Left hindlimb (tissue), 1 donor: ENCODE measurements at places on chromosomes 12 and 14.

- no peak for DNase-seq
Observed at GRCh38 chr12:115584156-115584555, 693.3 kb downstream of the MED13L start.

DNA sequence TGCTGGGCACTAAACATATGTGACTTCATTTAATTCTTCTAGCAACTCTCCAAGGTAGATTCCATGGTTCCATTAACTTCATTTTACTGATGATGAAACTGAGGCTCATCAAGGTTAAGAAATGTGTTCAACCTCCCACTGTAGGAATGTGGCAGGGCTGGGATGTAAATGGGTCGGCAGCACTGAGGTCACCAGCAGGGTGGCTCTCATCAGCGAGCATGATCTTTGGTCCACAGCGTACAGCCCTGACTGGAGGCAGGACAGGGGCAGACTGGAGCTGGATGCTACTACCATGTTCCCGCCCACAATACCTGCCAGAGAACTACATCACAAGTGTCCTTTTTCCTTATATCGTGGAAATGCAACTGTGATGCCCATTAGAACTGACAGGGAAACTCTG, 4.6 kb downstream of the APPL2 start:
- no peak for DNase-seq

DNA sequence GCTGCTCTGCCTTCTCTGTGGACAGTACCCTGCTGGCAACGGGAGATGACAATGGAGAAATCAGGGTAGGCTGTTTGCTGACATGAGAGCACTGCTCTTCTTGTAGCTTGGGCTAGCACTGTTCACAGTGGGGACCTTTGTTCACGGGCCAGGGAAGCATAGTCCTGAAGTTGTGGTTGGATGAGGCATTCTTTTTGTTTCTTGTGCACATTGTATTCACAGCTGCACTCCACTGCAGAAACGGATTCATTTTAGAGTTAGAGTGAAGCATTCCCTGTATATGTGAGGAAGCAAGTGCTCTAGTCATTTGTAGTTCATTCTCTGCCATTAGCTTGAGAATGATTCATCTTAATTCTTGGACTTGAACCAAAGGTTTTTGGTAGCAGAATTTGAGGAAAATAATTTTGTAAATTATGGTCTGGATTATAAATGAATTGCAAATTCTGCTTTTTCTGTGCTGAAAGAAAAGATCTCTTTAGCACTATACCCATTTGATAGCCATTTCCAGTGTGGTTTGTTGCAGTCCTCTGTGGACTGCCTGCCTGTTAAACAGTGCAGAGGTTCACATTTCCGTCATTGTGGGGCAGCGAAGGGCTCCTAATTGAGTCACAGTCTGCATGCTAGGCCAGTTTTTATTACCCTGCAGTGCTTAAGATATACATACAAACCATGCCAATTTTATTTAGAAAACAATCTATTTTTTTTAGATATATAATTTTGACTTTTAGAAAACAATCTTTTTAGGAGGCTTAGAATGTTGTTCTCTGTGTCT, 80.6 kb downstream of the APAF1 start:
- no peak for DNase-seq

- no peak for DNase-seq
Observed at GRCh38 chr12:3236345-3237187, 159.4 kb downstream of the TSPAN9 start.

- DNase-seq = no peak
Observed at GRCh38 chr12:1115484-1116231, 124.6 kb downstream of the ERC1 start.

DNA sequence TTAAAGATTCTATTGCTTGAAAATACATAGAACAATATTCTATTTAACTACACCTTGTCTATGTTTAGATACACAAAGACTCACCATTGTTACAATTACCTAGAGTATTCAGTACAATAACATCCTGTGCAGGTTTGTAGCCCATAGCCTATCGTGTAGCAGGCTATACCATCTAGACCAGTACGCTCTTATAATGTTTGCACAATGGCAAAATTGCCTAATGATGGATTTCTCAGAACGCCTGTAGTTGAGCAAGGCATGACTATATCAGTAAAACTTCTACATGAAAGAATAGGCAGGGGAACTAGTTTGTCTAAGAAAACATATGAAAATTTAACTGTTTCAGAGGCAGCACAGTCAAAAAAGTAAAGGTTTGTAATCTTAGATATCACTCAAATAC, 375.9 kb downstream of the DAD1 start:
- DNase-seq = no peak

DNA sequence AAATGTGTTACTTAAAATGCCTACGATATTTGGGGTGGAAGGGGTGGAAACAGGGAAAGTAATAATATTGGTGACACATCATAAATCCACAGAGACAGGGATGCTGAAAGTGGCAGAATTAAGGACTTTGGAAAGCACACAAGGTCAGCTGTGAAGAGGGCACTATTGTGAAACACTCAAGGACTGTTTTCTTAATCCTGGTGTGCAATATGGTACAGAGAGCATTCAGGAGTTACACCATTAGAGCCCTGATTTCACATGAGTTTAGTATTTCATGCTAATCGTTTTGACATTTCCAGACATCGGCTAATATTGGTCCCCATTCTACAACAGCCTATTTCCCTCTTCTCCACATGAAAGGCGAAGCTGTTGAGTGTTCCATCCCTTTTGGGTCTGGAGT, 219.2 kb downstream of the MSRB3 start:
- no peak for DNase-seq

GRCh38 chr14:76274324-76274723, 101.6 kb upstream of the ESRRB start:
- no peak for DNase-seq

GRCh38 chr12:23887055-23887835, 62.2 kb downstream of the SOX5 start:
- no peak for DNase-seq

- no peak for DNase-seq
Observed at GRCh38 chr12:120497524-120498150, 1.7 kb downstream of the DYNLL1 start.

GRCh38 chr12:132071040-132071810, 72.9 kb downstream of the DDX51 start:
- DNase-seq = no peak

GRCh38 chr12:130965668-130966067, 12.0 kb downstream of the ADGRD1 start:
- DNase-seq = no peak

GRCh38 chr14:91841065-91841464, 26.3 kb downstream of the TC2N start:
- DNase-seq = no peak

DNA sequence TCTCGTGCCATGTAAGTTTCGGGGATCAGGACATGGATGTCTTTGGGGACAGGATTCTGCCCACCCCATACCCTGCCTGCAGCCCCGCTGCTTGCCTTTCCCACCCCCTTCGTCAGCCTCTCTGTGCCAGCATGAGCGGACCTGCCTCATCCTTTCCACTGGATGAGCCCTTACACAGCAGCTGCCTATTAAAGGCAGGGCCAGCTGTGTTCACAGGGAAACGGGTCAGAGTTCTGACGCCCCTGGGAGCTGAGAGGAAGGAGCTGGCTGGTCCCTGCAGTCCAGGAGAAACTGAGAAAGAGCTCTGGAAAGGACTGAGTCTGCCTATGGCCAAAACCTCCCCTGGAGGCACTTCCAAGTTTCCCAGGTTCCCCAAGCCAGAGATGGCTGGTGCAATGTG, 83.5 kb upstream of the NCOR2 start:
- peak; percentile 52 for DNase-seq

DNA sequence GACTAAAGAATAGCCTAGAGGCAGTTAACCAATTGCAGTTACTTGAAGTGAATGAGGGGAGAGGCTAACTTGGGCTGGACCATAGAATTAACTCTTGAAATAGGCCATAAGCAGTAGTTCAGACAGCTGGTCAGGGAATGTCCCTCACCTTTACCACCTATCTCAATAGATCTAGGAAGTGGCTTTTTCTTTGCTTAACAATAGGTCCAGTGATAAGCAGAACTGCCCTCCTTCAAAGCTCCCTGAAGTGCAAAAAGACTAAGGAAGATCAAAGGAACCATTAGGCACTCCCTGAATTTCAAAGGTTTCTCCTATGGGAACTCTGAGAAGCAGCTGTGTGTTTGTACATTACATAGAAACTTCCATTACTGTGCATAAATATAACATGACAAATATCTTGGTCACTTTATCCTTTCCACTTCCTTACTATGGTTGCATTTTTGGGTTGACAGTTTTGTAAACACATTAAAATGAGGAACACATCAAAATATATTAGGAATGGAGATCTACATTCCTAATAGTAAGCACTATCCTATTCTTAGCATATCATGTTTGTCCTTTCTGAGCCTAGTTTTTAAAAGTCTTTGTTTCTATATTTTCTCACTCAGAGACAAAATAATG, 7.2 kb upstream of the NAA30 start:
- no peak for DNase-seq

- no peak for DNase-seq
Observed at GRCh38 chr14:64968167-64968566, 4.0 kb downstream of the RAB15 start.

DNA sequence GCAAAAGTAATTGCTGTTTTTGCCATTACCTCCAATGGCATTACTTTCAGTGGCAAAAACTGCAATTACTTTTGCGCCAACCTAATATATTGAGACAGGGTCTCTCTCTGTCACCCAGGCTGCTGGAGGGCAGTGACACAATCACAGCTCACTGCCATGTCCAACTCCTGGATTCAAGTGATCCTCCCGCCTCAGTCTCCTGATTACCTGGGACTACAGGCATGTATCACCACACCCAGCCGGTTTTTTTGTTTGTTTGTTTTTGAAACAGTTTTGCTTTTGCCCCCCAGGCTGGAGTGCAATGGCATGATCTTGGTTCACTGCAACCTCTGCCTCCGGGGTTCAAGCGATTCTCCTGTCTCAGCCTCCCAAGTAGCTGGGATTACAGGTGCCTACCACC, 15.7 kb upstream of the KDM2B start:
- no peak for DNase-seq

DNA sequence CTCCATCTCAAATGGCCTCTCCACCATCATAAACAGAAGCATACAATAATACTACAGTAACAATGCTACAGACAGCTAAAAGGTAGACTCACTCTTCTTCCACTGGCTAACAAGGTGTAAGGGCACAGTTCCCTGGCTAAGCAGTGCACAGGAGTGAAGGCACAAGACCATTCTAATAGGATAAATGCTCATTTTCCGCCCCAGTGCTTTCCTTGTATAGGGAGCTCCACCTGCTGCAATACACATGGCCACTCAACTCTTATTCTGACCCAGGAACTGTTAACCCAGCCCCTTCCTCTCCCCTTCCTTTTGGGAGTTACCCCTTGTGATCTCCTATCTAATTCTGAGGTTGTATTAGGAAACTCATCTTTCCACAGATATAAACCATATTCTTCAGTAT, 124.6 kb downstream of the KCNK10 start:
- DNase-seq = no peak
